ENCODE measurements at places on chromosomes 6 and 20. TPM values are rescaled to one million over a fixed set of nuclear protein-coding genes. Genes with fewer than 3 reads are reported as not detected.

DNA sequence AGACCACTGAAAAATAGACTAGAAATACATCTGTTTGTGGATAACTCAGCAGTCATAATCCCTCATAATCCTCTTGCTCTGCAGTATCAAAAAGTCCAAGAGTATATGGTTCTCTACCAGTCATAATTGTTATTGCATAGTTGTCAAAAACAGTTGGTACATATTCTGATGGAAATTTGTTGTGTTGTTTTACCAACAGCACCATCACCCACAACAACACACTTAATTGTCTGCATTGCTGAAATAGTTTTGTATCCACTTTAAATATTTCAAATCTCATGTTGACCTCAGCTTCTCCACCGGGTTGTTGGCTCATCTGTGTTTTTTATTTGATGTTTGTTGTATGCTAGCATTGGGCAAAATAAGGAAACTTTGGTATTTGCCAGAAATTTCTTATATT, 39.4 kb downstream of the ITCH start:
- DNase-seq = no peak
- H3K27me3 ChIP-seq = no peaks in the 10 kb centered on the region
- no peak overlapping the region for H3K27ac ChIP-seq
- no peaks in the 10 kb centered on the region for H3K36me3 ChIP-seq

DNA sequence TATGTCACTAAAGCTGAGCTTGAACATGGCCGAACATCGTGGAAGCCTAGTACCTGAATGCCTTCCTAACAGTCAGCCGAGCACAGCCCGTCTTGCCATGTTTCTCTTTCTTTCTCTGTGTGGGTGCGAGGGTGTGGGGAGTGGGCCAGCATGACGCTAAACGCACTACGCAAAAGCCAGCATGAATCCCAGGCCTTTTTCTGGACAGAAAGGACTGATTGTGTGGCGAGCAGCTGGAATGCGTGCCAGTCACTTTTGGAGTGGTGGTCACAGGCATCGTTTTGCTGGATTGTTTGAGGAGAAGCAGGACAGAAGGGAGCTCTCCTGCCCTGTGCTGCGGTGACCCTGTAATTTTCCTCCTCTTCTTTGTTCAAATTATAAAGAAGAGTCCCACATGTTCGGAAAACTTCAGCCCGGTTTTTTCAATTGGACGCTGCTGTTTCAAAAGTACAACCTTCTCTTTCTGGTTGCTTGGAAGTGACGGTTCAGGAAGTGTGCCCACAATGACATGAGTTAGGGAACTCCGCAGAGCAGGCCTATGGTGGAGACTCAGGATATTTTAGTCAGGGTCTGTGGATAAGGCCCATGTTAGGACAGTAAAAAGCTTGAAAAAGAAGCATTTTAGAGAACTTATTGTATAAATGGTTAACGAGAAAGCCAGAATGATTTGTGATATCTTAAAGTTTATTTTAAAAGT, 54.3 kb downstream of the PDE7B start:
- no peak overlapping the region for H3K4me3 ChIP-seq
- no peaks in the 10 kb centered on the region for H3K4me1 ChIP-seq
- no peak overlapping the region for H3K27ac ChIP-seq
- H3K36me3 ChIP-seq = no peaks in the 10 kb centered on the region

DNA sequence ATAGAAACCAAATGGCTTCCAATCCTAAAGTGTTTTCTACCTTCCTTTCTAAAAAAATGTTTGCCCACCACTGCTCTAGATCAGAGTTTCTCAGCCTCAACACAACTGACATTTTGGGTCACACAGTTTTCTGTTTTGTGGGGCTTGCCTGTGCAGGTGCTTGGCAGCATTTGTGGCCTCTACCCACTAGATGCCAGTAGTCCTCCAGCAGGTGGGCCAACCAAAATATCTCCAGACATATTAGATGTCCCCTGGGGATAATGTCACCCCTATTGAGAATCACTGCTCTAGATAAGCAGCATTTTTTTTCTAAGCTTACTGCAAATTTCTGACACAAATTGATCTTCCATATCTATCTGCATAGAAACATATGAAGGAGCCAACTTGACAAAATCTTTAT, 26.3 kb upstream of the EPM2A start:
- no peaks in the 10 kb centered on the region for H3K4me1 ChIP-seq
- no peak overlapping the region for H3K27ac ChIP-seq
- no peaks in the 10 kb centered on the region for H3K27me3 ChIP-seq

DNA sequence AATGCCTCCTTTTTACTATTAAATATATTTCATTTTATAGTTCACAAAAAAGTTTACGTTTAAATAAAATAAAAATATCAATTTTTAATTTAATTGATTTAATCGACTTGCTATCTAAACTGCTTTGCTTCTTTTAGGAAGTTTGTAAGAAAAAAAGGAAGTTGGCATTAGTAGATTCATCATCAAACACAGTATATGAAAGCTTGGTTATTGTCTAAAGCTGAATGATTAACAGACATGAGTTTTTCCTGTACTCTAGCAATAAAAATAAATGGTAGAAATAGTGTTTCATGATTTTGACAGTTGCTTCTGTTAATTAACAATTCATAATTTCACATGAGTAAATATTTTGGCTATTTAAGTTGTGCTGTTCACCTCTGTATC, 1285.5 kb upstream of the GJE1 start:
- no peaks in the 10 kb centered on the region for H3K36me3 ChIP-seq
- H3K27ac ChIP-seq = no peak overlapping the region
- no peaks in the 10 kb centered on the region for H3K27me3 ChIP-seq
- DNase-seq = no peak
- H3K4me3 ChIP-seq = no peak overlapping the region
- no peaks in the 10 kb centered on the region for H3K4me1 ChIP-seq

DNA sequence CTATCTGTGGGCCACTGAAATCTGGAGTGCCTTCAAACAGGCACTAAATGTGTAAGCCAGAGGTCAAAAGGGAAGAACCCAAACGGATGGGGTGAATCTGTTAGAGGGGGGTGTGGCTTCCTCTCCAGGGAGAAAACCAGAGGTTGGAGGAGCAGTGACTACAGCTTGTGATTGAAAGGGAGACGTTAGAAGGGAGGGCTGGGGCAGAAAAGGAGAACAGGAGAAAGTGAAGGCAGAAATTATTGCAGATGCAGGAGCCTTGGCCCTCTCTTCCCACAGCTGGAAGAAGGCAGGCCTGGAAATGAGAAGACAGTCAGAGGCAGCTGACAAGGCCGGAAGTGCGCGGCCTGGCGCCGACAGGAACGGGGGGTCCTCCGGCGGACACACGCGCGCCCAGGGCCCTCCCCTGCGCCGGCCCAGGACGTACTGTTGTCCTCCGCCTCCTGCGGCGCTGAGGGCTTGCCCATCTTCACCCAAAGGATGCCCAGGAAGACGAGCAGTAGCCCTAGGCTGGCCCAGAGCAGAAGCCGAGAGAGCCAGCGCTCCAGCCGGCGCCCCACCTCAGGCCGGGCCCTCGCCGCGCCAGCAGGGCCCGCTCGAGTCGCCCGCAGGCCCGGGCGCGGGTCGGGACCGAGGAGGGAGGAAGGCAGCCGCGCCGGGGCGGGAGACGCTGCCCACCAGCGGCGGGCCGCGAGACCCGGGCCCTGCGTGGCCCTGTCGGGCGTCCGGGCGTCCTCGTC, 806 bp downstream of the LEMD2 start:
- peak overlapping the region; percentile 99 for H3K4me3 ChIP-seq
- DNase-seq = peak; percentile 68
- peak overlapping the region; percentile 98 for H3K27ac ChIP-seq
- no peaks in the 10 kb centered on the region for H3K27me3 ChIP-seq
- H3K4me1 ChIP-seq = peaks cover 7% of the 10 kb centered on the region

- H3K27ac ChIP-seq = no peak overlapping the region
- H3K4me3 ChIP-seq = no peak overlapping the region
- no peaks in the 10 kb centered on the region for H3K36me3 ChIP-seq
- no peaks in the 10 kb centered on the region for H3K27me3 ChIP-seq
- no peaks in the 10 kb centered on the region for H3K4me1 ChIP-seq
Measured at GRCh38 chr6:36018339-36018738, 6.1 kb downstream of the SLC26A8 start.

- no peaks in the 10 kb centered on the region for H3K36me3 ChIP-seq
- no peak for DNase-seq
- H3K27me3 ChIP-seq = no peaks in the 10 kb centered on the region
Measured at GRCh38 chr6:51094271-51094670, 275.6 kb downstream of the TFAP2B start.

DNA sequence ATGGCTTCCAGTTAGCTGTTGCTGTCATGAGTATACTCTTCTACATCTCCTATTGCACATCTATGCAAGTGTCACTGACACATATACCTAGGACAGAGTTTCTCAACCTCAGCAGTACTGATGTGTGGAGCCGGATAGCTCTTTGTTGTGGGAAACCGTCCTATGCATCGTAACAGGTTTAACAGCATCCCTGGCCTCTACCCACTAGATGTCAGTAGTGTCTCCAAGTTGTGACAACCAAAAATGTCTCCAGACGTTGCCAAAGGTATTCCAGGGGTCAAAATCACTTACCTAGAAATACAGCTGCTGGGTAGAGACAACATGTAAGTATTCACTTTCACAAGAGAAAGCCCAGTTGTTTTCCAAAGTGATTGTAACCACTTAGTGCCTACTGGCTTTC, 637.6 kb downstream of the RNF144B start:
- no peaks in the 10 kb centered on the region for H3K4me1 ChIP-seq
- DNase-seq = no peak
- no peaks in the 10 kb centered on the region for H3K36me3 ChIP-seq
- H3K27ac ChIP-seq = no peak overlapping the region
- no peaks in the 10 kb centered on the region for H3K27me3 ChIP-seq

DNA sequence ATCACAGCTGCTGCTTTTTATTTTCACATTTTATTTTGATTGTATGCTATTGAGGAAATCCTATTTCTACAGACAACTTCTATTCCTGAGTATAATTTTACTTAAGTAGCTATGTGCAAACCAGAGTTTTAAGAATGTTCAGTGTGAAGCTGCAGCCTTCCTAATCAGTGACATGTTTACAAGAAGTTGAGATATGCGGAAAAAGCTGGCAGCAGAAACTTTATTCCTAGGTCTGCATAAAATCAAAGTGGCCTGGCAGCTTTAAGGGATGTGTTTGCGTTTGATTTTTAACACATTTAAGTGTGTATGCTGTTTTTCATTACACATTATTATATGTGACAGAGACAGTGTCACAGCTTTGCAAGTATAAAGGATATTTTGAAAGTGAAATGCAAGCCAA, 26.3 kb downstream of the MAPK14 start:
- no peak for DNase-seq
- H3K27ac ChIP-seq = no peak overlapping the region
- no peaks in the 10 kb centered on the region for H3K27me3 ChIP-seq
- H3K4me3 ChIP-seq = no peak overlapping the region
- H3K36me3 ChIP-seq = no peaks in the 10 kb centered on the region

DNA sequence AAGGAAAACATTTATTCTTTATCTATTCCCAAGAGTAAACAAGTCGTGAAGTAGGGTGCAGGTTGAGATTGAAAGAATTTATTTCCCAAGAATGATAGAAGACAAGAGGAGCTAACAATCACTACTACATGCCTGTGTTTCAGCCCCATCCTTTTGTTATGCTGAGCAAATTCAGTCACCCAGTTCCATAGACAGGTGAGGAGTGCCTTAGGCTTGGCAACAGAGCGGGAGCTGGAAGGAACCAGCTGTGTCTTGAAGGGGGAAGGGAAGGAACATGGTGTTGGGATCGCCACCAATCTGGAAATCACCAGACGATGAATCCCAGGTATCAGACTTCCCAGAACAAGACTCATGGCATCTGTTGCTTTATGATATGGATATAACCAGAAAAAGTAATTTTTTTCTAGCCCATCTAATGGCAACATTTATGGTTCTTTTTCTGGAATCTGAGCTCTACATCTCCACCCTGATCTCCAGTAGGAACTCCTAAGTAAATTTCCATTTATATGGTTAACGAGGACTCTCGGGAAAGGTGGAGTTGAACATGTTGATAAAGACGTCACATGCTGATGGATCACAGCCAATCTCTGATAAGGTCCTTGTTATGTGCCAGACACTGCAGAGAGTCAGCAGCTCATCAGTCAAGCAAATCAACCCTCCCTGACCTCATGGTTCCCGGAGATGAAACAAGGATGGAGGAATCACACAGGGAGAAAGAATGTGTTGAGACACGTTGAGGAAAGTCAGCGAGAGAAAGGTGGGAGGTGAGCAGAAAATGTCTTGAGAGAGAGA, 344.9 kb downstream of the SMOC2 start:
- no peak overlapping the region for H3K4me3 ChIP-seq
- no peak for DNase-seq
- no peaks in the 10 kb centered on the region for H3K36me3 ChIP-seq
- H3K27me3 ChIP-seq = no peaks in the 10 kb centered on the region
- H3K27ac ChIP-seq = no peak overlapping the region

GRCh38 chr6:79993012-79993910, 11.2 kb upstream of the TTK start:
- H3K4me1 ChIP-seq = no peaks in the 10 kb centered on the region
- no peak overlapping the region for H3K27ac ChIP-seq
- no peak for DNase-seq
- no peaks in the 10 kb centered on the region for H3K36me3 ChIP-seq
- no peak overlapping the region for H3K4me3 ChIP-seq

DNA sequence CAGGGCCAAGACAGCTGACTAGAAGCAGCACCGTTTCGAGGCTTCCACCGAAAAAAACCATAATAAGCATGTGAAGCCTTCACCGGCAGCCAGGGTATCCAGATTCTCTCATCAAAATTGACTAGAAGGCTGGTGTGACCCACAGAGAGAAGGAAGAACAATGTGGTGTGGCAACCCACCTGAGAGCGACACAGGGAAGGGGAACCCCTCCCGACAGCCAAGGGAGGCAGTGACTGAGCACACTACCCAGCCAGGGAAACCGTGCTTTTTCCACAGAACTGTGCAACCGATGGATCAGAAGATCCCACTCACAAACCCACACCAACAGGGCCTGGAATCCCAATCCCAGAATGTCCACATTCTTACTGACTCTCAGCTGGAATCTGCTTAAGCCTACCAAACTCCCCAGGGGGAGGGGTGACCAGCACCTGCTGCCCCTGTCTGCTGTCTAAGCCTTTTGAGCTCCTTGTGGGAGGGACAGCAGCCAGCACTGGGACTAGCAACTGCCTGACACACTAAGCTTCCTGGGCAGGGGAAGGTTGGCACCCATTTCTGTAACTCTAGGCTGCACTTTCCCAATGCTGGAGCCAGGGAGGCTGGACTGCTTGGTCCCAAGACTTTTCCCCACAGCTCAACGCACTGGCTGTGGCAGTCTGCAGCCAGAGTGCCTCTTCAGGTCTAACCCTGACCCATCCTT, 231.9 kb upstream of the FAM83B start:
- no peaks in the 10 kb centered on the region for H3K27me3 ChIP-seq
- H3K4me3 ChIP-seq = no peak overlapping the region
- no peaks in the 10 kb centered on the region for H3K36me3 ChIP-seq
- H3K4me1 ChIP-seq = no peaks in the 10 kb centered on the region
- H3K27ac ChIP-seq = no peak overlapping the region

The CALHM6 gene
- 1.5 TPM for total RNA-seq

The DNAAF9 gene
- 4.0 TPM for total RNA-seq

The ENPP5 gene
- total RNA-seq = 3.6 TPM

The MAFB gene
- 11.2 TPM for total RNA-seq

The OARD1 gene
- total RNA-seq = 25.0 TPM

The PRL gene
- total RNA-seq = not detected

The FOXQ1 gene
- total RNA-seq = 0.82 TPM

The C2 gene
- total RNA-seq = 15.2 TPM

The GMPR gene
- total RNA-seq = 4.7 TPM

The MUC22 gene
- not detected for total RNA-seq

The PTCRA gene
- not detected for total RNA-seq

The RIMS4 gene
- 0.74 TPM for total RNA-seq

The FAM162B gene
- 0.57 TPM for total RNA-seq

The ISM1 gene
- total RNA-seq = not detected

The HTR1E gene
- not detected for total RNA-seq

Measured in colonic mucosa (tissue), 4 donors.